ENCODE measurements at places on chromosomes 4 and X.

GRCh38 chr4:147696866-147697265 is 12.9 kb upstream of the PRMT9 start:
- DNase-seq = no peak

DNA sequence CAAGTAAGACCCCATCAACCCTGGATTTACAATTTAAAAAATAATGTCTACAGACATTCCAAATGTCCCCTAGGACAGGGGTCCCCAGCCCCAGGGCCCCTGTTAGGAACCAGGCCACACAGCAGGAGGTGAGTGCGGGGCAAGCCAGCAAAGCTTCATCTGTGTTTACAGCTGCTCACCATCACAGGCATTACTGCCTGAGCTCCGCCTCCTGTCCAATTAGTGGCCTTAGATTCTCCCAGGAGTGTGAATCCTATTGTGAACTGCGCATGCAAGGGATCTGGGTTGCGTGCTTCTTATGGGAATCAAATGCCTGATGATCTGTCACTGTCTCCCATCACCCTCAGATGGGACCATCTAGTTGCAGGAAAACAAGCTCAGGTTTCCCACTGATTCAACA is 146.1 kb downstream of the ATP10D start:
- DNase-seq = no peak

DNA sequence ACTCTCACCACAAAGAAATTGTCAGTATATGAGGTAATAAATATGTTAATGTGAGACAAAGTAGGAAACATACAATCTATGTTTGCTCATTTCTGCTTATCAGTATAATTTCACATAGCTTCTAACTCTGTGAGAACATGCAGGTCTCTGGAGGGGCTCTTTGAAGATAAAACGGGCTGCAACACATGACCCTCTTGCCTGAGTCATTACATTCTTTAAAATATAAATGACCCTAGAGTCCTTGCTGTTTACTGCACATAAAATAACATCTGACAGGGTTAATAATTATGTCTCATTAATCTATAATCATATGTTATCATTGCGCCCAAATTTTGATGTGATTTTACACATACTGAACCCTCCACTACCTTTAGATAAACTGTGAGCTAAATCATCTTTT is 681.5 kb downstream of the ARAP2 start:
- DNase-seq = no peak

- DNase-seq = no peak
Observed at GRCh38 chrX:40104630-40104984, 6.8 kb upstream of the BCOR start.

DNA sequence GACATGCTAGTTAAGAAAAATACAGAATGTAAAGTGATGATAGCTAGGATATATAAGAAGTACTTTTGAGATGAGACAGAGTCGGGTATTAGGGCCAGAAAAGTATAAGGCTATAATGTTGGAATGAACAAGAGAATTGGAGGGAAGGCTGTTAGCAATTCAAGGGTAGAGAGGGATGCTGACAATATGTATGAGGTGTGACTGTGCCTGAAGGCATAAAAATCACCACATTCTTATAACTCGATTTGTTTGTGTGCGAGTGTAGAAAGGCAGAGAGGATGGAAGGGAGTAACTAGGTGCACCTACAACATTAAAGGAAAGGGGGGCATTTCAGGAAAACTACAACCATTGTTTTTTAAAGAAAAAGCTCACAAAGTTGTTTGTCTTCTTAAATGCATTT is 86.0 kb downstream of the FAT4 start:
- no peak for DNase-seq
